ENCODE measurements at places on chromosomes 13 and 19. TPM values are rescaled to one million over a fixed set of nuclear protein-coding genes. Genes with fewer than 3 reads are reported as not detected.

DNA sequence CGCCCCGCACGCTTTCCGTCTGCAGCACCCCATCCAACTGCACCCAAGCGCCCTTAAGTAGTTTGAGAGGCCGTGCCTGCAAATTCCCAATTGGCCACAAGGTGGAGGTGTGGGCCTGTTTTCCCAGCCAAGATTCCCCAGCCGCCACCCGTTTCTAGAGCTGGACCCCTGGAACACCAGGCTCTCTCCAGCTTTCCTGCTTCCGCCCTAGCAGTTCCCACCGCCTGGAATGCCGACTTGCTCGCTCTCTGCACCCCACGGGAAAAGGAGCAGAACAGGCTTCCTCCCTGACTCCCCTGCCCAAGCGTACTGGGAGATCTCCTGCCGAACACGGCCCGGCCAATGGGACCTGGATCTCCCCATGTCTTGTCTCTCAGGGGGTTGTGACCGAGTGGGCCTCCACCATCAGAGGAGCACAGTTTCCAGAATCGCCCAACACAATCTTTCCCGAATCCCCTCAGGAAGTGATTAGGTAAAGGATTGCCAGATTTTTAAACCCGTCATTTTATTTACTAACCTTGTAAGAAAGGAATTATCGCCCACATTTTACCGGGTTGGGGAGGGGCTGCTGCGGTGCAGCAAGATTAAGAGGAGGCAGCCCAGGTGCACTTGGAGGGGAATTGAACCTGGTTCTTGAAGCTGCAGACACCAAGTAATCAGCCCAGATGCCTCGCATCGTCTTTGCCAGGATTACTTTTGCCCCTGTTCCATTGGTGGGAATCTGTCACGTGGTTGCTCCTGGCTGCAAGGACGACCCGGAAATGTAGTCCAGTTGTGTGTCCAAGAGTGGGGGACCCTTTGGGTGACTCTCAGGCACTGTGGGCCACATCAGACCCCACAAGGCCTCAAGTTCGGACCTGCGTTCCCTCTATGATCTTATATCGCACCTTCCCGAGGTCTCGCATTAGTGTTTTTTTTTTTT is 3.5 kb upstream of the NAPSA start:
- no peaks in the 10 kb centered on the region for H3K4me1 ChIP-seq
- peak; percentile 87 for DNase-seq
- H3K27me3 ChIP-seq = no peaks in the 10 kb centered on the region
- peak overlapping the region; percentile 86 for H3K27ac ChIP-seq

FGF21 gene
- not detected for polyA plus RNA-seq

DNA sequence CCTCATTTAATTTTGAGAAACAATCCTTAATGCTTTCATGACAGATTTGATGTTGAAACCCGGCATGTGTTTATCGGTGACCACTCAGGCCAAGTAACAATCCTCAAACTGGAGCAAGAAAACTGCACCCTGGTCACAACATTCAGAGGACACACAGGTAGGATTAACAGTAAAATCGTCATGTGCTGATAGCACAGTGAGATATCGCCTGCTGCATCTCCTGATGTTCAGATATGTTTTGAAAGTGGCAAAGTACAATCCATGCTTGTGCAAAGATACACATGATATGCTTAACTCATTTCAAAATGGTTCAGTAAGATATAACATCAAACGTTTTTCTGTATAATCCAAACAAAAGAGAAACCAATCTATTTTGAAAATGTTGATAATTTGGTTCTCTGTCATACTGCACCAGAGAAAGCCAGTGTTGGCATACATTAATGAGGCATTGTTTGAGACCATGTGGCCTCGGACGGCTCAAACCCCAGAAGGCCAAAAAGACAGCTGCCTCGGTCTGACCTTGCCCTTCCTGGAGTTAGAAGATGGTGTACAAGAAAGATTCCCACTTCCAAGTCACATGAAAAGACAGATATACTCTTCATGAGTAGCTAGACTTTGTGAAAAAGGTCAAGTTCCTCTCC is 76.2 kb downstream of the DHRS12 start:
- H3K27me3 ChIP-seq = no peaks in the 10 kb centered on the region
- H3K36me3 ChIP-seq = no peaks in the 10 kb centered on the region
- no peak overlapping the region for H3K4me3 ChIP-seq
- no peak for DNase-seq

DNA sequence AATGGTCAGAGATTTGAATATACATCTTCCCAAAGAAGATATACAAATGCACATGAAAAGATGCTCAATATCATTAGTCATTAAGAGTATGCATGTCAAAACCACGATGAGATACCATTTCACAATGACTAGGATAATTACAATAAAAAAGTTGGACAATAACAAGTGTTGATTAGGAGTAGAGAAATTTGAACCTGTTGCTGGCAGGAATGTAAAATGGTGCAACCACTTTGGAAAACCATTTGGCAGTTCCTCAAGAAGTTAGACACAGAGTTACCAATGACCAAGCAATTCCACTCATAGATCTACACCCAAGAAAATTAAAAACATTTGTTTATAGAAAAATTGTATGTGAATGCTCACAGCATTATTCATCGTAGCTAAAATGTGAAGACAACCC is 33.2 kb upstream of the STARD13 start:
- H3K27ac ChIP-seq = no peak overlapping the region
- H3K4me1 ChIP-seq = no peaks in the 10 kb centered on the region
- no peaks in the 10 kb centered on the region for H3K36me3 ChIP-seq
- H3K4me3 ChIP-seq = no peak overlapping the region
- DNase-seq = no peak

ADGRE2 gene
- polyA plus RNA-seq = 2.1 TPM

ZNF175 gene
- polyA plus RNA-seq = 0.67 TPM

CEACAM3 gene
- polyA plus RNA-seq = not detected

GRCh38 chr19:39671739-39672363 is 16.1 kb downstream of the LGALS16 start:
- DNase-seq = peak; percentile 70
- H3K4me3 ChIP-seq = no peak overlapping the region
- no peaks in the 10 kb centered on the region for H3K36me3 ChIP-seq
- peaks cover 11% of the 10 kb centered on the region for H3K27me3 ChIP-seq

- no peak overlapping the region for H3K27ac ChIP-seq
- no peak overlapping the region for H3K4me3 ChIP-seq
- no peaks in the 10 kb centered on the region for H3K36me3 ChIP-seq
Measured at GRCh38 chr13:80274643-80275042, 66.3 kb downstream of the SPRY2 start.

DNA sequence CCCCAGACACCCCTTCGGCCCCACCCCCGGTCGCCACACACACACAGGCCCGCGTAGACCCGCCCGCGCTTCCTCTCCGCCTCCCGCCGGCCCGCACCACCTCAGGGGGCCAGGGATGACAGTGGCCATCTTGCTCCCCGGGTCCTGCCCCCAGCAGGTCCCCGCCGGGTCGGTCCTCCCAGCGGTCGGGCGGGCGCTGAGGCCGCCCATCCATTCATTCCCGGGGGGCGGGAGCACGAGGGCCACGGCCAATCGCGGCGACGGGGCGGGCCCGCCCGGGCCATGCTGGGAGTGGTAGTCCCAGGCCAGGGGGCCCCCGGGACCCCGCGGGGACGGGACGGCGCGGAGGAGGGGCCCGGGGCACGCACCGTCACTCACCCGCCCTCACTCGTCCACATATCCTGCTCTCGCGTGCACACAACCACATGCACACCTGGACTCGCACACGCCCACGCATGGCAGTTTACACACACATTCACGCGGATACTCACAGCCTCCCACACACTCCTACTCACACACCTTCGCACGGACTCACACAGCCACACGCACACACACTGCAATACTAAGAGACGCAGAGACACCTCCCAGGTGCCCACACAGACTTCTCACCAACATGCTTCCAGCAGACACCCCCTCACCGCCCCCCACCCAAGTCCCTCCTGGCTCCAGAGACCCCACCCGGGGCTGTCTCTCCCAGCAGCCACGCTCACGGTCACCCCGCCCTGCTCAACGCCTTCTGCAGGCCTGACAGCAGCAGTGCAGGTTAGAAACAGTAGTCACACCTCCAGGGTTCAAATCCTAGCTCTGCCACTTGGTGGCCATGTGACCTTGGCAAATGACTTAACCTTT is at the start of gene DPF1:
DPF1 (minus strand) TSS at position 209 of the 849 bp plus-strand sequence; CDS start at position 129, 80 bp downstream.
- H3K4me1 ChIP-seq = peaks cover 11% of the 10 kb centered on the region
- H3K4me3 ChIP-seq = peak within 1 kb of the TSS; percentile 71
- no peak within 1 kb of the TSS for H3K27ac ChIP-seq

DNA sequence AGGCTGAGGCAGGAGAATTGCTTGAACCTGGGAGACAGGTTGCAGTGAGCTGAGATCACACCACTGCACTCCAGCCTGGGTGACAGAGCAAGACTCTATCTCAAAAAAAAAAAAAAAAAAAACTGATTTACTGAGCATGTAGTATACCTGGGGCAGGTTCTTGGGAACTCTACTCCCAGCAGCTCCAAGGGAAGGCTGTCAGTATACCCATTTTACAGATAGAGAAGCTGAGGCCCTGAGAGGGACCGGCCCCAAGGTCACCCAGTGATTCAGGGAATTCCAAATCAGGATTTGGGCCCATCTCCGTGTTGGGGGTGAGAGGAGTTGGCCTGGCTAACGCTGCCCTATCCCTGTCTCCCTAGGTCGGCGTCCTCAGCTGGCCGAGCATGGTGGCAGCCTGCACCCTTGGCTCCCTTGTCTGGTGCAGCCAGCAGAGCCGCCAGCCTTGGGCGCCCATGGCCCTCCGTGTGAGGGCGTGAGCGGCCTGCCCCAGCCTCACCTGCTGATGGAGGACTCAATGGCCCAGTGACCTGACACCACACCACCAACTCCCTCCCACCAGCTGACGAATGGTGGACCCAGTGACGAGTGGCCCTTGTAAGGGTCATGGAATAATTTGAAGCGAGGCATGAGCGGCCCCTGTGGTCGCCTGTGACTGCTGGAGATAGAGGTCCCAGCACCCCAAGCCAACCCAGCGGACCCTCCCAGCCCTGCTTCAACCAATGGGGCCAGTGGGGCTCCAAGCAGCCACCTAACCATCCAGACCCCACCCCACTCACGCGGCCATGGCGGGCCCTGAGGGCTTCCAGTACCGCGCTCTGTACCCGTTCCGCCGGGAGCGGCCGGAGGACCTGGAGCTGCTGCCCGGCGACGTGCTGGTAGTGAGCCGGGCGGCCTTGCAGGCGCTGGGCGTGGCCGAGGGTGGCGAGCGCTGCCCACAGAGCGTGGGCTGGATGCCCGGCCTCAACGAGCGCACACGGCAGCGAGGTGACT is 2.4 kb downstream of the PIK3R2 start:
- no peaks in the 10 kb centered on the region for H3K27me3 ChIP-seq
- H3K27ac ChIP-seq = no peak overlapping the region
- H3K4me3 ChIP-seq = no peak overlapping the region
- peaks cover 22% of the 10 kb centered on the region for H3K4me1 ChIP-seq

- no peak for DNase-seq
- no peak overlapping the region for H3K27ac ChIP-seq
- H3K27me3 ChIP-seq = no peaks in the 10 kb centered on the region
- H3K4me3 ChIP-seq = no peak overlapping the region
- no peaks in the 10 kb centered on the region for H3K4me1 ChIP-seq
- no peaks in the 10 kb centered on the region for H3K36me3 ChIP-seq
Measured at GRCh38 chr13:100852146-100852545, 177.6 kb upstream of the TMTC4 start.

DNA sequence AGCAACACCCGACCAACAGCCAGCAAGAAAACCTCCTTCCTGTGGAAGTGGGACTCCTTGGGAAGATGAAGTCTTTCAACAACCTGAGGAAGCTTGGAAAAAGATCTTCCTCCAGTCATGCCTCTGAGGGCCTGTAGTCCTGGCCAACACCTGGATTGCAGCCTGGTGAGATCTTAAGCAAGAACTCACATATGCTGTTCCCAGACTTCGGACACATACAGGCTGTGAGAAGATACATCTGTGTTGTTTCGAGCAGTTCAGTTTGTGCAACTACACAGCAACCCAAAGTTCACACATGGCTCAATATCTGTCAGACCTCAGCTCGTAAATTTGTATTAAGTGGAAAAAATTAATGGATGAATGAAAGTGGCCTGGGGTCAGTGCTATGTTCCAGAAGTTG is 65.1 kb upstream of the UBAC2 start:
- no peaks in the 10 kb centered on the region for H3K4me1 ChIP-seq
- H3K27ac ChIP-seq = no peak overlapping the region
- H3K4me3 ChIP-seq = no peak overlapping the region
- no peak for DNase-seq
- H3K27me3 ChIP-seq = no peaks in the 10 kb centered on the region

ZNF136 gene
- 5.3 TPM for polyA plus RNA-seq

DNA sequence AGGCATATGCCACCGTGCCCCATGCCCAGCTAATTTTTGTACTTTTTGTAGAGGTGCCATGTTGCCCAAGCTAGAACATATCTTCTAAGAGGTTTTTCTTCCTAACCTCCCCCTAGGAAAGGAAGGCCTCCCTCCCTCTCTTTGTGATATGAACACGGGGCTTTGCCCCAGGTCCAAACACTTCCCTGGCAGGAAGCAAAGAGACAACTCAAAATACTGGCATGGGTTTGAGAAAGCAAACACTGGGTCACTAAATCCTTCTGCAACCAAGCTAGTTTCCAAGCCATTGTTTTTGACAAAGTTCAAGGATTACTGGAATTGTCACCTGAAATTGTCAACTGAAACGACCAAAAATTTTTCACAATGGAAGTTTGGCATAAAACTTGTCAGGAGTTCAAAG is 8.8 kb downstream of the CC2D1A start:
- no peak overlapping the region for H3K4me3 ChIP-seq
- H3K27ac ChIP-seq = no peak overlapping the region
- no peak for DNase-seq
- H3K4me1 ChIP-seq = no peaks in the 10 kb centered on the region

GRCh38 chr19:5605362-5605761 is 17.2 kb downstream of the SAFB2 start:
- H3K27me3 ChIP-seq = no peaks in the 10 kb centered on the region
- DNase-seq = no peak
- H3K27ac ChIP-seq = no peak overlapping the region
- H3K36me3 ChIP-seq = no peaks in the 10 kb centered on the region

- H3K36me3 ChIP-seq = no peaks in the 10 kb centered on the region
- no peak overlapping the region for H3K4me3 ChIP-seq
- no peak overlapping the region for H3K27ac ChIP-seq
- no peaks in the 10 kb centered on the region for H3K27me3 ChIP-seq
- no peak for DNase-seq
- H3K4me1 ChIP-seq = peaks cover 5% of the 10 kb centered on the region
Measured at GRCh38 chr13:30418717-30419459, 3.4 kb upstream of the UBE2L5 start.

DNA sequence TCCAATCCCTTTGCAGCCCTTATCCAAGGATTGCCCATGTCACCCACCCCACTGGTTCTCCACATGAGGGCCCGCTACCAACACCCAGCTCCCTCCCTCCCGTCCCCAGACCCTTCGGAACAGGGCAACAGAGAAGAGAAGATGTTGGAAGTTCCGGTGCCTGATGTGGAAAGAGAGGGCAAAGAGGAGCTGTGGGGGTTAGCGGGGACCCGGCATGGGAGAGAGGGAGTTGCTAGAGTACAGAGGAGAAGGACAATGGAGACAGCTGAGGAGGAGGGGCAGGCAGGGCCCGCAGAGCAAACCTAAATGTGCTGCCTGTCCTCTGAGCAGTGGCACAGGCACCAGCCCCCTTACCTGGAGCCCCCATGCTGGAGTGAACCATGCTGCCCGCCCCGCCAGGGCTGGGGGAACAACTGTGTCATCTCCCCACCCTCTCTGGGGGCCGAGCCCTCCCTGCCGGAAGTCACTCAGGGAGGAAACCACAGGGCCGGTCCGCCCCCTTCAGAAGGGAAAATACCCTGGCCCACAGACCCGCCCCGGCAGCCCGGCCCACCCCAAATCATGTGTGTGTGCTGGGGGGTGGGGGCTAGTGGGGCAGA is at the start of gene POU2F2:
POU2F2 (minus strand) TSS at position 417 of the 599 bp plus-strand sequence; CDS start at position 382, 35 bp downstream.
- no peak within 1 kb of the TSS for H3K4me3 ChIP-seq
- H3K27ac ChIP-seq = no peak within 1 kb of the TSS
- peaks cover 29% of the 10 kb centered on the region for H3K27me3 ChIP-seq
- peaks cover 10% of the 10 kb centered on the region for H3K4me1 ChIP-seq
- no peaks in the 10 kb centered on the region for H3K36me3 ChIP-seq
- DNase-seq = no peak

GRIK5 gene
- polyA plus RNA-seq = 0.34 TPM
